ENCODE measurements at places on chromosomes 7 and 10.

DNA sequence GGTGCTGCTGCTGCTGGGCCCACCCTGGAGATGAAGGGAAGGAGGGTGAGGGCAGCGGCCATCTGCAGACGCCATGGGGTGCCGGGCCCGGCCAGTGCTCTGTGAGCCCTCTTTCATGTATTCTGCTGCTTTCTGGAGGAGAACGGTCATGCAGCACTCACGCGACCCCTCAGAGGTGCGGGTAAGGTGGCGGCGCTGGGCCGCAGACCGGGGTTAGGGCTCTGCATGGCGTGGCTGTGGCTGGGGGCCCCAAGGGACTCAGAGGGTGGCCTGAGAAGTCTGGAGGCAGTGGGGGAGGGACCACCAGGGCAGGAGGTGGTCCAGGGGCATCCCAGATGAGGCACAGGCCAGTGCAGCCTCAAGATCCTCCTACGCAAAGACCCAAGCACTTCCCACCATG lies 275.5 kb downstream of the ELFN1 start:
- no peak for DNase-seq

GRCh38 chr7:27684491-27684890 lies 21.8 kb upstream of the HIBADH start:
- no peak for DNase-seq

- no peak for DNase-seq
Observed at GRCh38 chr7:96719164-96719563, 9.5 kb upstream of the SEM1 start.

DNA sequence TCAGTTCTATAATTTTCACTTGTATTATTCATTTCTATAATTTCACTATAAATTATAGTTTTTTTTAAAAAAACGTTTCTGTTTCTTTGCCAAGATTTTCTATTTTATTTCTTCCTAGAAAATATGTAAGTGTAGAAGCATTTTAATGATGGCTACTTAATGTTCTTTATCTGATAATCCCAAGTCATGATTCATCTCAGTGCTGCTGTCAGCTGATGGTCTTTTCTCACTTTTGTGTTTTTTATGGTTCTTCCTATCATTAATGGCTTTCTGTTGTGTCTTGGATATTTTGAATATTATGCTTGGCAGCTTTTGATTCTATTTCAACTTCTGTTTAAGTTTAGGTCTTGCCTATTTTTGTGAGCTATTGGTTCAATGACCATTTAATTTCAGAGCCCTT lies 268.6 kb downstream of the BAMBI start:
- DNase-seq: no peak

DNA sequence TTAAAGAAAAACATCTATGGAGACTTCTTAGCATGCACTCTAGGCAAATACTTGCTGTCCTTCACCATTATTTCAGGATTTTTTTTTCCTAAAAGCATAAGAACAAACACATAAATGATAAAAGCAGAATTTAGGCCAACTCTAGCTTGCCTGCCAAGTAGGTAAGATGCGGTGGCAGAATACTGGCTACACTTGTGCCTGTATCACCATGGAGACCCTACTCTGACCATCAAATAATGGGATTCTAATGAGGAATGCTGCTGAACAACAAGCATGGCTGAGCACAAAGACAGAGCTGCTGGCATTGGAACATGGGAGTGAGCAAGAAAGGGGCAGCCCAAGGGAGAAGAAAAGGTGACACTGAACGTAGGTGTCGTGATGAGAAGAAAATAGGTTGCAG lies 18.5 kb upstream of the TAS2R40 start:
- no peak for DNase-seq

GRCh38 chr7:116423499-116423898 lies 76.0 kb upstream of the CAV2 start:
- no peak for DNase-seq

DNA sequence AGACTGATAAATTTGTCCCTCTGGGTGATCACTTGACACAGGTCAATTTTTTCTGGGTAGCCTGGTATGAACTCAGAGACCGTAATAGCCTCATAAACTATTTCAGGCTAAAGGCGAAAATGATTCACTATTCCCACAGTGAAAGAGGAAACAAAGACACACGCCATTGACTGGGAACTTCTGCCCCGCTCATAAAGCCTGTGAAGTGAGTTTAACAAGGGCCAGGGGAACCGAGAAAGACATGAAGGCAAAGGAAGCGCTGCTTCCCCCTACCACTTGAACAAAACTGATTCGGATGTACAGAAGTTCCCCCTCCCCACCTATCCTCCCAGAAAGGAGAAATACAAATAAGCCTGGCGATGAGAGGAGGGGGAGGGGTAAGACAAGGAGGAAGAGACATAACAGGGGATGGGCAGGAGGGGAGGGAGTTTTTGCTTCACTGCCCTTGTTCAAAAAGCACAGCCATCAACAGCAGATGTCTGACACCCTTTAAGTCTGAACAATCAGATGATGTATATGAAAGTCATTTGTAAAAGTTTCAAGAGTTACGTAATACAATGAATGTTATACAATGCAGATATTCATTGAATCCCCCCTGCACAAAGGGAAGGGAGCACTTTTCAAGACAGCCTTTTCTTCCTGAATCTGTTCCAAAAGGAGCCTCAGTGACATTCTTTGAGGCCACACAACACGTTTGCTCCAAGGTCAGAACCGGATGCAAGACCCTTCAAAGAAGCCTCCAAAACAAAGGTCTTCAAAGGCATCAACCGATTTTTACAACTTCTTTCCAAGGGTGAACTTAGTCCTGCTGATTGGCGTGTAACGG lies 734 bp downstream of the ABCB4 start:
- no peak for DNase-seq

- no peak for DNase-seq
Observed at GRCh38 chr7:142083605-142084004, 27.9 kb upstream of the MGAM2 start.

DNA sequence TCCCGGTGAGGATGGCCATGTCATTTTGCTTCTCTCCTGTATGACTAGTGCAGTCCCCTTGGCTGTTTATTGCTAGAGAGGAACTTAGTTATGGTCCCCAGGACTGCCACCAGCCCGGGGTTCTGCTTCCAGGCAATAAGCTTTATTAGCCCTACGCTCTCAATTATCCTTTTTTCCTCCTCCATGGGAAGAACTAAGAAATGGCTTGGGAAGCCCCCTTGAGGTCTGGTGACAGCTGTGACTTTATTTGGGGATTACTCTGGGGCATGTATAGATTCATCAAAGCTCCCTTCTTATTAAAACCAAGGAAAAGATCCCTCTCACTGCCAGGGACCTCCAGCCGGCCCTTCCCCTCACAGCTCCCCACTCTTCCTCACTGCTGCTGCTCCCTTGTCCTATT lies 155.2 kb upstream of the INSYN2A start:
- no peak for DNase-seq
